ENCODE measurements at places on chromosomes 1 and 21.

DNA sequence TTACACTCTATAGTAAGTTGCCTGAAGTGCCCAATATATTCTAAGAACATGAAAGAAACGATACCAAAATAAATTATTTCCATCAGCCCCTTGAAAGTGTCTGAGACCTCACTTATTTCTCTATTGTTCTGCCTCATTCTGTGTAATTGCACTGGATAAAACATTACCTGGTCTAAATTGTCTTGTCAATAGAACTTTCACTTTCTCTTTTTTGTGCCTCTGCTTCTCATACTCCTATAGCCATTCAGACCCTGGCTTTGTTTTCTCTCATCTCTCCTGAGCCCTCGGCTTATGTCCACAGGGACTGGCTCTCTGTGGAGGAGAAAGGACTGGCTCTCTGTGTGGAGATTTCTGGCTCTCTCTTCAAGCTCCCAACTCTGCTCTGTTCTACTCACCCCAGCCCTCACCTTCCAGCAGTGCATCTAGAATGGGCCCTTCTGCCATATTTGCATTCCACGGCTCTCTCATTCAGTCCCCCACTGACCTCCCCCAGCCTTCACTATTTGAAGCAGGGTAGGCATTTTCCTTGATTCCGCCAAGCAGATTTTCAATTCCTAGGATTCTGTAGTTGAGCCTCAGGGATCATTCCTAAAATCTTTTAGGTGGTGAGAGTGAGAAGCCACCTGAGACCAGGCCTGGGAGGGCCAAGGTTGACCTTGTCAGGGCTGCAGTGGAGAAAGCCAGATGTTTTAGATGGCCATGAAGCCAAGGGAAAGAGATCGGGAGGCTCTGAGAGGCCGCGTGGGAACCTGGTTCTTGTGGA, 15.9 kb upstream of the GALNT2 start:
- DNase-seq = peak; percentile 77

DNA sequence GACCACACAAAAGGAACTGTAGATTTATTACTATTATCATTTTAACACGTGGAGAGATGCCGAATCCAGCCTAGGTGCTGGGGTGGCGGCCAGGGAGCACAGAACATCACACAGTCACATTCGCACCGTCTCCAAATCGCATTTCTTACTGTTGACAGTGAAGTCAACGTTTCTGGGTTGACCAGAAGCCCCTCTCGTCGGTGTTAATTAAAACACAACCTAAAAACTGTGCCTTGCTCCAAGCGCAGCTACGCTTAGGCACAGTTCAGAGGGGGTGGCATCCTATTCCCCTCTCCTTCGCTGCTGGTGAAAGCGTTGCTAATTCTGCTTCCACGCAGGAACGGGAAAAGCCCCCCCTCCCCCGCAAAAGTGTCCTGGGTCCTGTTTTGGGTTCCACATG, 4.1 kb downstream of the RIPK4 start:
- DNase-seq = no peak

GRCh38 chr1:2003541-2004131, at the start of gene CFAP74:
TSS of gene CFAP74 (minus strand) at chr1:2003786. CDS start at chr1:1990956, 12,830 bp downstream.
- no peak for DNase-seq

- DNase-seq = no peak
Observed at GRCh38 chr1:66245691-66246090, 288.3 kb upstream of the SGIP1 start.

GRCh38 chr1:204366759-204367158, 7.0 kb upstream of the PLEKHA6 start:
- DNase-seq = no peak

DNA sequence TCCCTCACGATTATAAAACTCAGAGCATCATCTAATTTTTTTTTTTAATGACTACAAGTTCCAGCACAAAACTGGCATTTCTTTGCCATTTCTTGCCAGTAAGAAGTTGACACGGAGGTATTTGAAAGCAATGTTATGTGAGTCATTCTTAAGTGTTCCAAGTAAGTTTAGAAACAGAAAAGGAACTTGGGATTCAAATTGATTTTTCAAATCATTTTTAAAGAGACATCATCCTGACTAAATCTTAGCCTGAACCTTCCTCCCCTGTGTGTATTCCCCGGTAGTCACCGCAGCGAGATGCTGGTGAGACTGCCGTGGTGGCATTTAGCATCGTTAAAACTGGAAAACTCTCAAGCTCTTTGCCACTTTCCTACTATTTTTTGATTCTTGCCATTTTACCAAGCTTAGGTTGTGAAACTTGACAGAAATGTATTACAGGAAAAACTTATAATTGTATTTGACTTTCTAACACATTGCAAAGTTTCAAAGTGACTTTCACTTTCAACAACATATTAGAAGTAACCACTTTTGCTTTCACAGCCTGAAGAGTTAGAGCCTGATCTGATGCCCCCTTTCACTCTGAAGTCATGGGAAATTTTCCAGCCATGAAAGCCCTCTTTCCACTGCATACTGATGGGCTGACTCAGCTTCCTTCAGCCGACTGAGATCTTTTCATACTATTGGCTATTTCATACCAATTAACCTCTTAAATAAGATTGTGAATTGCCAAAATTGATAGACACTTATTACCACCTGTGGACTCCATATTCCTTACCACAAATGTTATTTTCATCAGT, 61.4 kb downstream of the OLFML2B start:
- no peak for DNase-seq

- no peak for DNase-seq
Observed at GRCh38 chr1:214071469-214071868, 83.7 kb downstream of the PROX1 start.

DNA sequence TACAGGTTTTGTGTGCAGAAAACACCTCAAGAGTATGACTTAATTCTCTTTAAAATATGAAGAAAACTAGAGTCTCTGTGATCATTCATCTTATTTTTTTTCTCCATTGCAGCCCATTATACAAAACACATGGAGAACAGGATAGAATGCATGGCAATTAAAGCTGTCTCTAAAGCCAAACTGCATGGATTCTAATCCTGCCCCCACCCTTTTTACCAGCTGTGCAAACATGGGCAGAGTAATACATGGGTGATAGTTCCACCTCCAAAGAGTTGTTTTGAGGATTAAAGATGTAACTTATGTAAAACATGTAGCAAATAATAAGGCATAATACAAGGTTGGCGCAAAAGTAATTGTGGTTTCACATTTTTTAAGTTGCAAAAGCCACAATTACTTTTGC, 114.4 kb downstream of the CLEC20A start:
- no peak for DNase-seq

DNA sequence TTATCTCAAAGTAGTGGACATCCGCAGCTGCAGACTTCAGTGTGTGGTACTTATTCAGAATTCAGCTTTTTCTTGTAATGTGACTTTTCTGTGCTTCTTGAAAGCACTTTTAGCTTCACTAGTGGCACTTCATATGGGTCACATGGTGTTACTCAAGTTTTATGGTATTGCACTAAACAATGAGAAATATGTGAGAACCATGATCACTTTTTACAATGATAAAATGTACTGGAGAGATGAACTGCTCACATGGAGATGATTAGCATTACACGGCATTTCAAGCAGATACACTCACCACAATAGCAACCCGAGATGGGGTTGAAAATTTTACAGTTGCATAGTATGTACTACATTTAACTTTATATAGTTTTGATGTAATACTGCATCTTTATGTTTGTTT, 40.1 kb upstream of the GPR52 start:
- no peak for DNase-seq

GRCh38 chr1:165960136-165960535, 132.7 kb downstream of the UCK2 start:
- DNase-seq = peak; percentile 47

DNA sequence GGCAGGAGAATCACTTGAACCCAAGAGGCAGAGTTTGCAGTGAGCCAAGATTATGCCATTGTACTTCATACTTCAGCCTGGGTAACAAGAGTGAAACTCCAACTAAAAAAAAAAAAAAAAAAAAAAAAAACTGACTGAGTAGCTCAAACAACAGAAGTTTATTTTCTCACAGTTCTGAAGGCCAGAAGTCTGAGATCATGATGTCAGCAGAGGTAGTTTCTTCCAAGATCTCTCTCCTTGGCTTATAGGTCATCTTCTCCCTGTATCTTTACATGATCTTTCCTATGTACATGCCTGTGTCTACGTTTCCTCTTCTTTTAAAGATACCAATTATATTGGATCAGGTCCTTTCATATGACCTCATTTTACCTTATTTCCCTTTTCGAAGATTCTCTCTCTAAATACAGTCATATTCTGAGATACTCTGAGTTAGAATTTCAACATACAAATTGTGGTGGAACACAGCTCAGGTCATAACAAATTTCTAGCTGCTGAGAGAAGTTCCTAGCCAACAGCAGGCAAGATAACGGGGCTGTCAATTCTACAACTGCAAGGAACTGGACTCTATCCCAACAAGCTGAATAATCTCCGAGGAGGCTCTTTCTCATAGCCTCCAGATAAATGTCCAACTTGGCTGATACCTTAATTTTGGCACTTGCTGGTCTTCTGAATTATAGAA, 187.7 kb upstream of the ADAMTS5 start:
- no peak for DNase-seq

GRCh38 chr21:36854391-36854790, 112.1 kb downstream of the HLCS start:
- no peak for DNase-seq

- DNase-seq = peak; percentile 97
Observed at GRCh38 chr1:226407497-226408284, at the start of gene PARP1. TSS of gene PARP1 (minus strand) at chr1:226408093. CDS start at chr1:226407929, 164 bp downstream.

DNA sequence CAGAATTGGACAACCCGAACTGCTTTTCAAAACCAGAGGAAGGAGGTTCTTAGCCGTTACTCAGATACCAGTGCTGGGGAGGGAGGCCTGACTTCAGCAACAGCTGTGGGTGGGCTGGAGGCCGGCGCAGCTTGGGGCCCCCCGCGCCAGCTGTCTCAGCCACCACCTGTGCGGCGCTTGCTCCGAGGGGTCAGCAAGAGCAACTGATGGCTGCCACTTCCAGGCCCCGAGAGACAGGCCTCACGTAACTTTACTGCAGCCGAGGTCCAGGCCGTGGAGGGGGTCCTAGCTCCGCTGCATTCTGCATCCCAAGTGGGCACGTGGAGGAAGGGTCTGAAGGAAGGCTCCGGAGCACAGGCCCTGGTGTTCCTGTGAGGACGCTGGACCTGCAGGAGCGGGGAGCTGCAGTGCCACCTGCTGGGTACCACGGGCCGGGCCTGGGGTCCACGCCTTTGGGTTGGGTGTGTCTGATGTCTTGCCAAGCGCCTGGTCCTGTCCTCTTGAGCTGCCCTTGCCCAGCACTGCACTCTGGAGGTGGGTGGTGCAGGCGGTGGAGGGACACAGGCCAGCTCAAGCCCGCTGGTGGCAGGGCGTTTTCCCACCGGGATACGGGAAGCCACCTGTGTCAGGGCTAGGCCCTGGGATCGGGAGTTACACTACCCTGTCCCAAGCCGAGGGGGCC, 9.8 kb downstream of the THAP3 start:
- DNase-seq = no peak

- no peak for DNase-seq
Observed at GRCh38 chr1:23590058-23590783, 30.9 kb upstream of the ID3 start.

DNA sequence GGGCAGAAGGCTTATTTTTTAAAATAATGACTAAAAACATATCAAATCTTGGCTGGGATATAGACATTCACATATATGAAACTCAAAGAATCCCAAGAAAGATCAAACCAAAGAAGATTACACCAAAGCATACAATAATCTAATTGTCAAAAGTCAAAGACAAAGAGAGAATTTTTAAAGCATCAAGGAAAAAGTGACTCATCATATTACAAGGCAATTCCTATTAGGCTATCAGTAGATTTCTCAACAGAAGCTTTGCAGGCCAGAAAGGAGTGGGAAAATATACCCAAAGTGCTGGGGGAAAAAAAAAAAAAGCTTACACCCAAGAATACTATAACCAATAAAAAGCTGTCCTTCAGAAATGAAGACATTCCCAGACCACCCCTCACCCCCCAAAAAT, 375.6 kb downstream of the BRINP2 start:
- no peak for DNase-seq

- no peak for DNase-seq
Observed at GRCh38 chr1:154802982-154803920, 66.8 kb downstream of the KCNN3 start.

DNA sequence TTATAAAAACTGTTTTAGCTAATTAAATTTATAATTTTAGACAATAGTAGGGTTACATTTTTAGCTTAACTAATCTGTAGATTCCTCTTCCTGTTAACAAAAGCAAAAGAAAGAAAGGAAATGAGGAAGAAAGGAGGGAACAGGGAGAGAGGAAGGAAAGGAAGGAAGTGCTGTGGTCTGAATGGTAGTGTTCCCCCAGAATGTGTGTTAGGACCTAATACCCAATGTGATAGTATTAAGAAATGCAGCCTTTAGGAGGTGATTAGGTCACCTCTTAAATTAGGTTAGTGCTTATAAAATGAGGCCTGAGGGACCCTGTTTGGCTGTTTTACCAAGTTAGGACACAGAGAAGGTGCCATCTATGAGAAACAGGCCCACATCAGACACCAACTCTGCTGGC, 136.9 kb upstream of the SAMSN1 start:
- no peak for DNase-seq

DNA sequence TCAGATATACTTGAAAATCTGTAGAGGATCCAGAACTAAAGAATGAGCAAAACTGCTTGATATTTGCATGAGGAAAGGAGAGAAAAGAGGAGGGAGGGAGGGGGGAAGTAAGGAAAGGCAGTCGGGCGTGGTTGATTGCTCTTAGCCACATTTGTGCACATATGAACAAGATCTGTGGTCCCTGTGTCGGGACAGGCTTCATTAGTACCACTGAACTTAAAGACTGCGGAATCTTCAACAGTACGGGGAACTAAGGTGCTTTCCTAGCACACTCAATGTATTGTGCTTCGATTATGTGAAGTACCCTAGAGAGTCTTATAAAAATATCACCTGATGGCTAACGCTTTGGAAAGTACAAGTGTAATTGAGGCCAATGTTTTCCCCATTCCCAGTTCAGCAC, 59.9 kb downstream of the ZBTB18 start:
- no peak for DNase-seq

DNA sequence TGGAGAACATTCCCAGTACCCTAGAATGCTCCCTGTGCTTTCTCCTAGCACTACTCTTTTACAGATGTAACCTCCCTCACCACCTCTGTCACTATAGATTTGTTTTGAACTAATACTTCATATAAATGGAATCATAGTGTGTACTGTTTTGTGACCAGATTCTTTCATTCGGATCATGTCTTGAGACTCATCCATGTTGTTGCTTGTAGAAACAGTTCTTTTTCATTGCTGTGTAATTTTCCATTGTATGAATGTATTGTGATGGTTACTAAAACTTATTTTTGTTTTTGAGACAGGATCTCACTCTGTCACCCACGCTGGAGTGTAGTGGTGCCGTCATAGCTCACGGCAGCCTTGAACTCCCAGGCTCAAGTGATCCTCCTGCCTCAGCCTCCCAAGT, 2.7 kb downstream of the MAST2 start:
- DNase-seq = no peak
